Activated CD8-positive, alpha-beta memory T cell treated with anti-CD3 and anti-CD28 coated beads for 1 hour (primary cell): ENCODE measurements at places on chromosomes 12 and 14.

DNA sequence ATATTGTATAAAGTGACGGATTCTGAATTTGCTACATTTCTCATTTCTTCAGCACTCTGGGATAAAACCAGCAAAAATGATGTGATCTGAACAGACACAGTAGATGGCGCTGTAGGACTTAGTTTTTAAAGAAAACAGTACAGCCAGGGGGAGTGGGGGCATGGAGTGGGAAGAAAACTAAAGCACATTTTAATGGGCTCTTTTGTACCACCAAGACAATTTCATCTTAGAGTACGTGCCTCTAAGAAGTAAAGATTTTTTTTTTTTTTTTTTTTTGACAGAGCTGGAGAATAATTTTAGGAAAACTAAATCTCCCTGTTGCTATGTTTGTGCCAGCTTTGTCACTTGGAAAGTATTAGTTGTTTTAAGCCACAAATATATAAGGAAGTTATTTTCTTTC, 124.4 kb downstream of the RAD51B start:
- DNase-seq = peak; percentile 3

DNA sequence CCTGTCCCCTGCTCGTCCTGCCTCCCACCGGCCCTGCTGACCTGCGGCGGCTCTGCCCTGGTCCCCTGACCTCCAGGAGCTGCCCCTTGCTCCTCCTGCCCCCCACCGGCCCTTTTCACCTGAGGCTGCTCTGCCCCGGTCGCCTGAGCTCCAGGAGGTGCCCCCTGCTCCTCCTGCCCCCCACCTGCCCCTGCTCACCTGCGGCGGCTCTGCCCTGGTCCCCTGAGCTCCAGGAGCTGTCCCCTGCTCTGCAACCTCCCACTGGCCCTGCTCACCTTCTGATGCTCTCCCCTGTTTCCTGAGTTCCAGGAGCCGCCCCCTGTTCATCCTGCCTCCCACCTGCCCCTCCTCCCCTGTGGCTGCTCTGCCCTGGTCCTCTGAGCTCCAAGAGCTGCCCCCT, 101.3 kb downstream of the TMEM121 start:
- no peak for DNase-seq

DNA sequence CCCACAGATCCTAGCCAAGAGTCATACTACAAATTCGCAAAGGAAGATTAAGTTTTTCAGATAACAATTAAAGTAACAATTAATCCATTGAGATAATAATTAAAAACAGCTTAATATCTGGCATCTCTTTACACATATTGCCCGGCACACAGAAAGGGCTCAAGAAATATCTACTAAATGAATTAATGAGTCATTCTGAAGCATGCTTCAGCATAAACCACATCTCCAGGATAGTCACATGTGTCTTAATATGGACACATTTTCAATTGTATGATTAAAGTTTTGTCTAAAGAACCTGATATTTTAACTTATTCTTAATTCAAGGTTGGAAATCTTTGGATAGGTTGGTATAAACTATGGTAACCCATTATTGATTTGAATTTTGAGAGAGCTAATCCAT, 9.6 kb downstream of the ITPR2 start:
- DNase-seq = no peak

DNA sequence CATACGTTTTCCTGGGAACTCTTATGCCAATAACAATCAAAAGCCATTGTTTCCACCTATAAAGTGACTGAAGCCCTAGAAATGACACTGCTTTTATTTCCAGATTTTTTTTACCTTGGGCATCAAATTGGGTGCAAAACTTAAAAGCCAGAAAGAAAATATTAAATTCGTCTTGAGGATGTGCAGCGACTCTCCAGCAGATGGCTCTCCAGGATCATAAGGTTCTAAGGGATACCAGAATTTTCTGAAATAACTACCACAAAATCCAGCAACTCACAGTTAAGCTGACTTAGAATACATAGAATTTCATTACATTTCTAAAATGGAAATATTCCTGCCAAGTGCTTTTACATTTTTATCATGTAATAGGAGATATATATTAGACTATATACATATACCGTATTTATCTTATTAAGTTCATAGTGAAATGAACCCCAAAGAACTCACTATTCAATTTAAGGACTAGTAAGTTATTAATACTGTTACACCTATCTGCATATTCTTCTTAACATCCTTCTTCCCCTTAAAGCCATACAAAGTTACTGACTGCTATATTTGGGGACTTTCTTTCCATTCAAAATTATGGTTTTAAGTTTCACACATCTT, 44.0 kb downstream of the ARMH4 start:
- DNase-seq = no peak

GRCh38 chr12:122942637-122943036, 23.6 kb downstream of the ABCB9 start:
- DNase-seq = no peak

DNA sequence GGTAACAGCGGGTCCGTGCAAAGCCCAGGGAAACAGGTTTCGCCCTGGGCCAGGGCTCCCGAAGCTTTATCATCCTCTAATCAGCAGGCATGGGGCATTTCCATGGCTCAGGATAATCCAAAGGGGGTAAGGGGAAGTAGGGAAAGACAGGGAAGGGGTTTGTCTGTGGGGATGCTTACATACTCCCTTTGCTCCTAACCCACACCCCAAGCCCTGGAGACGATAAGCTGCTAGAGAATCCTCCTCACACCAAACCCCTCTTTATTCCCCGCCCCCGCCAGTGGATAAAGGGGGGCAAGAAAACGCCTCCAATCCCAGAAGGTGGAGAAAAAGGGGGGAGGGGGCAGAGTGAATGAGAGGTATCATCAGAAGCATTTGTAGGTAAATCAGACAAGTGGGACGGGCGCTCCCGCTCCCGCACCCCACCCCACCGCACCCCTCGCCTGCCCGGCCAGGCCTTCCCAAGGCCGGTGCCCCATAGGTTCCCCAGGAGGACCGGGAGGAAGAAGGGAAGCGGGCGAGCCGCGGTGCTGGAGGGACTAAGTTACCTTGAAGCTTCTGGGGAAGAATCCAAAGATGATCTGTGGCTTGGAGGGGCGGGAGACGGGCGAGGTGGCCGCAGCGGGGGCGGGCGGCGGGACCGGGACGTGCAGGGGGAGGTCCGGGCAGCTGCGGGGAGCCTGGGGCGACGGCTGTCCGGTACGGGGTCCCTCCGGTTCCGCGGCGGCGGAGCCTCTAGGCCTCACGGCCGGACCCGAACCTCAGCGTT, 762 bp downstream of the PPP2R5E start:
- DNase-seq = no peak

GRCh38 chr12:111216387-111217159, 152.3 kb downstream of the PHETA1 start:
- DNase-seq = no peak

DNA sequence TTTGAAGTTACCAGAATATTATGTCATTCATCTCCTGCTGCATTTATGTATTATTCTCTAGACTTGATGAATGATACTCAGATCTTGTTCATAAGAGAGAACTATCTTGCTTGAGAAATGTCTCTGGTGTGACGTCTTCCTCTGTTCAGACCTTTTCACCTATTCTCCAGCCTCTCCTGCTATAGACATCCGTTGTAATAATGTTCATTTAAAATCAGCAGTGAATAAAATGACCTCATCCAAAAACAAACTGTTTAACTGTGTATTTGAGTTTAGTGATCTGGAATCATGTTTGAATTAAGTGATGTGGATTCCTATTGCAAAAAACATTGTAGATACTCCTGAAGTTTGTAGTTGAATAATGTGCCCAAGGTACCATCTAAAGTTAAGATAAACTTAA, 487.1 kb downstream of the PCNX1 start:
- DNase-seq = no peak

GRCh38 chr12:54129028-54129903, 59.5 kb downstream of the SMUG1 start:
- DNase-seq = no peak
